Activated CD8-positive, alpha-beta T cell treated with anti-CD3 and anti-CD28 coated beads, Interleukin-2, amount 10 ng/mL, durations not matched to agents 7 days and 5 days (primary cell): ENCODE measurements at places on chromosomes 7 and 10.

GRCh38 chr7:29005406-29005805 lies 47.3 kb upstream of the TRIL start:
- no peak for DNase-seq

DNA sequence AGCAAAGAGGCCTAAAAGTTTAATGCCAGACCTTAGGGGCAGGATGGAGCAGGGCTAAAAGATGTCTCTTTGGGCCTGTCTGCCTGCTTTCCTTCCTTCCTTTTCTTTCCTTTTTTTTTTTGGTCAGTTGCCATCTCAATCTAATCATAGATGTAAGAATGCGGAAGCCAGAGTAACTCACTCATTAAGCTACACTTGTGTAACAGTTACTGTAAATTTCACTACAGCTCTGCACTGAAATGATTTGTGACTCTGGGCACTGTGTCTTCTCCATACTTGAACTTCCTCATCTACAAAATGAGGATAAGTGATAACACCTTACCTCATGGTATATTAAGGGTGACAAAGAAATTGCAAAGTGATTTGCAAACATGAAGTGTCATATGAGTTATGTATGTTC lies 75.5 kb upstream of the AGK start:
- no peak for DNase-seq

DNA sequence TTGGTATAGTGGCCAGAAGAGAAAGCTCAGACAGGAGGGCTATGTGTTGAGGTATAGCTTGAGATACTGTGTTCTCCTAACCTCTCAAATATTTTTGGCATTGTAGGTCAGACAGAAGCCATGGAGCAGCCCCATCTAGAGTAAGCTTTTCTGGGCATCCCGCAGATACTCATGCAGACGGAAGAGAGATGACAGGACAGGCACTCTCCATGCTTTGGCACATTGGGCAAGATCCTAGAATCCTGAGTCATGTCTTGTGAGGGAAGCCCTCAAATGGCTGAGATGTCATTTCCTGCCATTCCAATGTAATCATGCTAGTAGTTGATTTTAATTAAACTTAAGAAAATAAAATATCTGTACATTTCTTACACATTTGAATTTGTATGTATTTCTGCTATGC lies 16.8 kb upstream of the KIF20B start:
- DNase-seq, result no peak

- no peak for DNase-seq
These were observed 82.6 kb upstream of the ABCB5 start for GRCh38 chr7:20532890-20533289.
